Sigmoid colon (tissue), 7 donors: ENCODE measurements at places on chromosomes 2 and 18. TPM values are rescaled to one million over a fixed set of nuclear protein-coding genes. Genes with fewer than 3 reads are reported as not detected.

Gene C2orf66
- total RNA-seq = not detected

Gene IL37
- not detected for total RNA-seq

- no peak for DNase-seq
Measured at GRCh38 chr2:62831729-62832128, 126.2 kb downstream of the EHBP1 start.

GRCh38 chr2:42050010-42050702 lies 2.3 kb downstream of the PKDCC start:
- DNase-seq = peak; percentile 70

GRCh38 chr18:80033181-80034067 lies 810 bp upstream of the RBFA start:
- DNase-seq = peak; percentile 79

DNA sequence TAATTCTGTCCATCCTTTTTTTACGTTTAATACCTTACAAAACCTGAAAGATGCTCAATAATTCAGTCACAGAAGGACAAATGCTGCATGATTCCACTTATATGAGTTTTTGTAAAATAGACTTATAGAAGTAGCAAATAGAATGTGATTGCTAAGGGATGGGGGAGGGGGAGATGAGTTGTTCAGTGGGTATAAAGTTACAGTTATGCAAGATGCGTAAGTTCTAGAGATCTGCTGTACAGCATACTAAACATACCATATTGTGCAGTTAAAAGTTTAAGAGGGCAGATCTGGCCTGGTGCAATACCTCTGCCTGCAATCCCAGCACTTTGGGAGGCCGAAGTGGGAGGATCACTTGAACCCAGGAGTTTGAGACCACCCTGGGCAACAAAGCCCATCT lies 78.8 kb downstream of the TET3 start:
- no peak for DNase-seq

DNA sequence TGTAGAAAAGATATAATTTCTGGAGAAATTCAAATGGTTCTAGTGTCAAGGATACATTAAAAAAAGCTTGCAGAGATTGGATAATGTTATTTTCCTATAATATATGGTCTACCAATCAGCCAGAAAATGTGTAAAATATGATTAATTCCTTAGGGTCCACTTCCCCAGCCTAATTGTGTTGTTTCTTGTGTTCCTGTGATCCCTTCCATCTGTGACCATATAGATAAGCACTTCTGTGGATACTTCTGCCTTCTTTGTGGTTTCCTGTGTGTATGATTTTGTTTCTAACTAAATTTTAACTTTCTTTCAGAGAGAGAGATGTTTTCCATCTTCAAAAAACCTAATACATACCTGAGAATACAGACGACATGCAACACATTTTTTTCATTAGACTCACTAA lies 367.1 kb upstream of the PIK3C3 start:
- no peak for DNase-seq

DNA sequence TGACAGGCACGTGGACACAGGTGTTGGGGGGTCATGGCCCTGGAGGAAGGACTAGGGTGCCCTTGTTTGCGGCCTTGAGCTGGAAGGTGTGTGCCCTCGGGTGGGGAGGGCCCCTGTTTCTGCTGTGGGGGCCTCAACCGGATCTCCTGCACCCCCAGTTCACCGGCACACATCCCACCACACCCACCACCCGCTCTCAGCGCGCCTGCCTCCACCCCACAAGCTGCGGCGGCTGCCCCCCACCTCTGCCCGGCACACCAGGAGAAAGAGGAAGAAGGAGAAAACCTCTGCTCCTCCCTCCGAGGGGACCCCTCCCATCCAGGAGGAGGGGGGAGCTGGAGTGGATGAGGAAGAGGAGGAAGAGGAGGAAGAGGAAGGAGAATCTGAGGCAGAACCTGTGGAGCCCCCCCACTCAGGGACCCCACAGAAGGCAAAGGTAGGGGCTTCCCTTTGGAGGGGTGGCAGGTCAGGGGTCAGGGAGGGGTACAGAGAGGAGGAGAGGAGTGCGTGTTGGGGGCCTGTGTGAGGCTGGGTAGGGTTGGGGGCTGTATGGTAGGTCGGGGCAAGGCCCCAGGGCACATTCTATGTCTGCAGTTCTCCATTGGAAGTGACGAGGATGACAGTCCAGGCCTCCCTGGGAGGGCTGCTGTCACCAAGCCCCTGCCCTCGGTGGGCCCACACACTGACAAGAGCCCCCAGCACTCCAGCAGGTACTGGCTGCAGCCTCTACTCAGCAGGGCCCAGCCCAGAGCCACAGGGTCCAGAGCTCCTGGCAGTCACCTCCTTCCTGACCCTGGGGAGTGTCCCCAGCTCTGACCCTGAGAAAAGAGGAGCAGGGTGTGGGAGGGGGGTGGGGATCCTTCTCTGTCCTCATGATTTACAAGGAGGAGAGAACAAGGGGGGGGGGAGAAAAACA lies 1.8 kb downstream of the SLC4A3 start:
- DNase-seq = peak; percentile 56
